ENCODE measurements at places on chromosomes 7 and 10. TPM values are rescaled to one million over a fixed set of nuclear protein-coding genes. Genes with fewer than 3 reads are reported as not detected.

Gene ATOH7
- 0.22 TPM for total RNA-seq

DNA sequence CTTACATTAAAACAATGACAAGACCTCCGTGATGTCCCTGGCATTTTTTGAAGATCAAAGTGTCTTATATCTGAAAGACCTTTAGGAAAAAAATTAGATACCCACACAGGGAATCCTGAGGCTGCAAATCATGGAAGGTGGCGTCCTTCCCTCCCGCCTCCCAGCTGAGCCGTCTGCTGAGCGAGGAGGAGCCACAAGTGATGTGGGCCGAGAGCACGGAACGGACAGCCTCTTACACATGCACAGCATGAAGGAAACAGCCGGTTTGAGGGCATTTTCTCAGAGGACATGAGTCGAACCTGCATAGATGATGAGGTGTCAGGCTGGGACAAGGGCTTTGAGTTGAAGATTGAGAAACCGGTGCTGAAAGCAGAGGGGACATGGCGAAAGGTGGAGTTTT, 163.3 kb downstream of the ADARB2 start:
- DNase-seq = peak; percentile 23

Gene NACAD
- total RNA-seq = 12.0 TPM

Gene HMX3
- not detected for total RNA-seq

- DNase-seq = no peak
Measured at GRCh38 chr10:46229144-46229563, 57.6 kb upstream of the ANTXRL start.

DNA sequence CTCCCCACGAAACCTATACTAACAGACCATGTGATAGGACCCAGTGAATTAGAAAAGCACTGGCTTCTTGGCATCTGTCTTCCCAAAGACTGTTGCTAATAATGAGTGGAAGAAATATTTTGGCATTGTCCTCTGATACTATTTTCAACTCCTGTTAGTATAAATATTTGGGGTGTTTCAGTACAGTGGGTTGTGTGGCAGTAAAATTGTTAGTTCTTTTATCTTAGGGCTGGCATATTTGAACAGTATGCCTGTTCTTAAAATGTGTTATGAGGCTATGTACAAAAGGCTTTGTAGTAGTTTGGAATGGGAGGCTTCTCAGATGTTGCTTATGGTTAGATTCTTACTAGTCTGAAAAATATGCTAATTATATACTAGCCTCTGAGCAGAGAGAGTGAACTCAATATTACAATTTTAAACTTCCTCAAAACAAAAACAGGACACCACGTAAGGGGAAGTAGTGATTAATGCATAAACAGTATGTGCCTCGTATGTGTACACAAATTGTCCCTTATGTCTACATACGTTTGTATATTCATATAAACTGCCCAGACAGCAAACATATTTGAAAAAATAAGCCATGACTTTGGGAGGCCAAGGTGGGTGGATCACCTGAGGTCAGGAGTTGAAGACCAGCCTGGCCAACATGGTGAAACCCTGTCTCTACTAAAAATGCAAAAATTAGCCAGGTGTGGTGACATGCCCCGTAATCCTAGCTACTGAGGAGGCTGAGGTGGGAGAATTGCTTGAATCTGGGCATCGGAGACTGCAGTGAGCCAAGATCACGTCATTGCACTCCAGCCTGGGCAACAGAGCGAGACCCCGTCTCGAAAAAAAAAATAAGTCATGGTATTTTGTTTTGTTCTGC, 115.4 kb downstream of the ARID5B start:
- DNase-seq = no peak

DNA sequence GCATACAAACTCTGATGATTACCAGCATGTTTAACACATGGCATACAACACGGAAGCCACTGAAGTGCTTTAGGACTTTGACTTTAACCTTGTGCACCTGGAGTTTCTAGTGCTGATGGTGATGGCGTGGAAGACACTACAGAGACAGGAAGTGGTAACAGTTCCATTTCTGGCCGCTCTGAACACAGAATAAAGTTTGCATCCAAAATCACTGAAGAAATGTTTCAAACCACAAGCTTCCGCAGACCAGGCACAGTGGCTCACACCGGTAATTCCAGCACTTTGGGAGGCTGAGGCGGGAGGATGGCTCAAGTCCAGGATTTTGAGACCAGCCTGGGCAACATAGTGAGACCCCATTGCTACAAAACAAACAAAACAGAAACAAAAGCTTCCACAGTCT, 40.3 kb upstream of the TNPO3 start:
- DNase-seq = no peak

Gene GJD4
- total RNA-seq = not detected

DNA sequence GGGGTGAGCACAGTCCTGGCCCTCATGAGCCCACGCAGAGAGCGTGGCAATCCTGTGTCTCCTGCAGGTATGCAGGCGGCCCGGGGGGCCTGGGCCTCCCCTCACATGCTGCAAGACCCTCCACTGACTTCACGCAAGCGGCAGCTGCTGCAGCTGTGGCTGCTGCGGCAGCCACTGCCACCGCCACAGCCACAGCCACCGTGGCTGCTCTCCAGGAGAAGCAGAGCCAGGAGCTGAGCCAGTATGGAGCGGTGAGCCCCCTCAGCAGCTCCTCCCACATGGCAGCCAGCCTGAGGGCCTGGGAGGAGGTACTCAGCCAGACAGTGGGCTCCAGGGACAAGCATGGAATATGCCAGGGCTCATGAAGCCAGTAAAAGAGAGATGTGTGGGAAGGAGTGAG, 8.7 kb downstream of the ZMIZ2 start:
- no peak for DNase-seq

Gene ATP5MK
- total RNA-seq = 195 TPM

- DNase-seq = no peak
Measured at GRCh38 chr10:78806681-78807221, 262.0 kb upstream of the ZMIZ1 start.

Gene ANKRD61
- total RNA-seq = 0.27 TPM

Gene KCND2
- total RNA-seq = 0.40 TPM

- DNase-seq = no peak
Measured at GRCh38 chr7:22979251-22979650, 34.7 kb downstream of the HYCC1 start.

DNA sequence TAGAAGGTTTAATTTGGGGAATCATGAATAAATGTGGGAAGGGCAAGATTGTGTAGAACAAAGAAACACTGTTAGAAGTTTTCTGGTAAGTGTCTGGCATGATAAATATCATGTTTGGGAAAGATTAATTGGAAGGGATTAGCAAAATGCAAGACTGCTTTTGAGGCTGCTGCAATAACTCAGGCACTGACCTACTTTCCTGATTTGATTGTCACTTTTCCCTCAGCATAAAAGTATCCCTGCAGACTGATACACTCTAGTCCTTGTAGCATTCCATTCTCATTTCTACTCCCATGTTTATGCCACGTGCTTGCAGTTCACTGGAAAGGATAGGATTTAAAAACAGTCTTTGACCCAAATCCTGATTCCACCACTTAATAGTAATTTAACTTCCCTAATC, 303.3 kb upstream of the SEMA3A start:
- DNase-seq = no peak

DNA sequence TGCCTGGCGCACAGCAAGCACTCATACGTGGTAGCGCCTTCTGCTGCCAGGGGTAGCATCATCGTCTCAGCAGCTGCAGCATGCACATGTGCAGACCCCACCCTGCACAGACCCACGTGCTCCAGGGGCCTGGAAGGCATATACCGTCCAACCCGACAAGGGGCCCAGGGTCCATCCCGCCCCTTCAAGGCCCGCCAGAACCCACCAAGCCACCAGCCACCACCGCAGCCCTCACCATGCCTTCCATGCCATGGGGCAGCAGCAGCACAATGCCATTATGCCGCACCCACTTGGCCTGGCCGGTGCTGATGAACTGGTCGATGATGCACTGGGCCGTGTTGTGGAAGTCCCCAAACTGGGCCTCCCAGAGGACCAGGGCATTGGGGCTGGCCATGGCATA, 22.7 kb downstream of the OGDHL start:
- DNase-seq = no peak

- no peak for DNase-seq
Measured at GRCh38 chr7:143510854-143511592, 33.4 kb downstream of the TAS2R41 start.

Gene GCK
- 1.9 TPM for total RNA-seq

DNA sequence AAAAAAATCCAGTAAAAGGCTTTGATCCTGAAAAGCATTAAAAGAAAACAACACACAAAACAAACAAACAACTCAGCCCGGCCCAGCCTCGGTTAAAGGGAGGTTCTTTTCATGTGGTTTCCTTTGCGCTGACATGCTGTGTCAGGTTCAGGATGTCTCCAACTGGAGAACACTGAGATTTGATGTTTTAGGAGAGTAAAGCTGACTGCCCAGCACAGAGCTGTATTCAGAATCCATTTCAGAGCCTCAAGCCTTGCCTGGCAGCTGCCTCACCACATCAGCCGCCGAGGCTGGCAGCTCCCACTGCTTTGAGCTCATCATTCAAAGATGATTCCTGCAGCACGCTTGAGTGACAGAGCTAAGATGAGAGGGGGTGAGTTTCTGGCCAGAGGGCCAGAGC, 205.8 kb upstream of the LYZL1 start:
- no peak for DNase-seq

Gene C10orf67
- 1.2 TPM for total RNA-seq

Gene TMEM26
- 0.53 TPM for total RNA-seq

DNA sequence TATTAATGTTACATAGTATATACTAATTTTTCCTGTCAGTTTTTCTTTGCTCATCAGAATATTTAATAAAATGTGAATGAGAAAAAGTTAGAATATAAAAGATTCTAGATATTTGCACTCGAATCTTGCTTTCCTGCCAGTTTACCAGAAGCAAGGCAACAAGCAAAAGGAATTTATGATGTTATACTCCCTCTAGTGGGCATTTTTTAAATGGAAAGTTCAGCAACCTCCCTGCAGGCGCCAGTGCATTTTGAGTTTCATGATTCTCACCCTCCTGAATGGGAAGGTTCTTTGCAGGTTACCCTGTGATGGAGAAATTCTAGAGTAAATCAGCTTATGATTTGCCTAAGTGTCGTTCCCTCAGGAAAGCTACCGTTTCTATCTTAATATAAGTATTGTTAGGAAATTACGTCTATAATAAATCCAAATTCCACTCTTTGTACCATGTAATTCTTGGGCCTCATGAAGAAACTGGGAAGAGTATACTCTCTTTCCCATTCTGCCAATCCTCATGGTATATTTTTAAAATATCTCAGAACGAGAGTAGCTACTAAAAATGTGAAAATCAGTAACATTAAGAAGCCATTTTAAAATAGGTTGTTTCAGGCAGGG, 350.0 kb downstream of the CRPPA start:
- DNase-seq = no peak

DNA sequence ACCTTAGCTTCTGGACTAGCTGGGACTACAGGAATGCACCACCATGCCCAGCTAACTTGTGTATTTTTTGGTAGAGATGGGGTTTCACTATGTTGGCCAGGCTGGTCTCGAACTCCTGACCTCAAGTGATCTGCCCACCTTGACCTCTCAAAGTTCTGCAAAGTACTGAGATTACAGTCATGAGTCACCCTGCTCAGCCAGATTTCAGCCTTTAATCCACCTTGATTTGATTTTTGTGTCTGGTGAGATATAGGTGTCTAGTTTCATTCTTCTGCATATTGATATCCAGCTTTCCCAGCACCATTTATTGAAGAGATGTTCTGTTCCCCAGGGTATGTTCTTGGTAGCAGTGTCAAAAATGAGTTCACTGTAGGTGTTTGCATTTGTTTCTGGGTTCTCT, 20.1 kb upstream of the CYP3A7 start:
- DNase-seq = no peak

Gene PON3
- total RNA-seq = 8.9 TPM

- no peak for DNase-seq
Measured at GRCh38 chr7:129367349-129367699, 66.9 kb upstream of the STRIP2 start.
